ENCODE measurements at places on chromosomes 3 and 15.

DNA sequence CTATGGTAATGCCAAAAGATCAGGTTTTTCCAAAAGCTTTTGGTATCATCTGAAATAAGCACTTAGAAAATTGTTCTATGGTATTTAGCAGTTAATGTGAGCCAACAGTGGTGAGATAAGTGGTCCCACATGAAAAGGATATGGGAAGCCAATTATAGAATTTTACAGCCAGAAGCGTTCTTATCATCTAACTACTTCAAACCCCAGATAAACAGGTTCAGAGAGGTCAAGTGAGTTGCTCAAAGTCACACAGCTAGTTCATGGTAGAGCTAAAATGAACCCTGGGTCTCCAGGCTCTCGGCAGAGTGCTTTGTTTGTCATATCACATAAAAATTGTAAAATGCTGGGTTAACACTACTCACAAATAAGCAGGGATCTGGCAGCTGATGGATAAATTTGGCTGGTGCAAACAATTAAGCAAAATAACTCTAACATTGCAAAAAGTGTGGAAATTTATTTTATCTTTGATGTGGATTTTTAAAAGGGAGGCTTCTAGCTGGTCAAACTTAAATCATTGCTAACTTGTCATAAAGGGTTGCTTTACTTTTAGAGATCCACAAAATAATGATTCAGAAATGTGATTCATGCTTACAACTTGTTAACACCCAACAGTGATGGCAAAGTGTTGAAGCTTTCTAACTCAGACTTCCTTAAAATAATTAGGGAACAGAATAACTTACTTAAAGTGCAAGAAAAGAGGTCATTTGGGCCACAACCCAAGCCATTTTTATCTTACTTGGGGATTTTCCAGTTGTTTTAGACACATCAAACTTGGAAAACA, 202.8 kb upstream of the TBC1D5 start:
- no peak for DNase-seq

GRCh38 chr3:126390751-126391150, 4.0 kb upstream of the CFAP100 start:
- DNase-seq = no peak

- no peak for DNase-seq
These were observed 230.5 kb upstream of the LRTM1 start for GRCh38 chr3:55158345-55158744.

DNA sequence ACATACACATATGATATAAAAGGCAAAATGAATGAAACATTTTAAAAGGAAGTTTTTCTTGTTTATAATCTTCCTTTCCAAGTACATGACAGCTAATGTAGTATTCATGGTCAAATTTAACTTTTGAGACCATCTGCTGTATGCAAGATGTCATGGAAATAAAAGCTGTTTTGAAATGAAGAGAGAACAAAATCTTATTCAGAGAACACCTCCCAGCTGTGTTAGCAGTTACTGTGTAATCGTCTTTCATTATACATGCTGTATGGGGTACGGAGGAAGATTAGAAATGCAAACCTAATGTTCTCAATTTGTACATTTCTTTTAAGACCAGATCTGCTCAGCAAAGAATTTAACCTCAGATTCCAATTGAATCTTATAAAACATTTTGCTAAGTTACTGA, 1182.3 kb downstream of the OTOL1 start:
- DNase-seq = no peak

DNA sequence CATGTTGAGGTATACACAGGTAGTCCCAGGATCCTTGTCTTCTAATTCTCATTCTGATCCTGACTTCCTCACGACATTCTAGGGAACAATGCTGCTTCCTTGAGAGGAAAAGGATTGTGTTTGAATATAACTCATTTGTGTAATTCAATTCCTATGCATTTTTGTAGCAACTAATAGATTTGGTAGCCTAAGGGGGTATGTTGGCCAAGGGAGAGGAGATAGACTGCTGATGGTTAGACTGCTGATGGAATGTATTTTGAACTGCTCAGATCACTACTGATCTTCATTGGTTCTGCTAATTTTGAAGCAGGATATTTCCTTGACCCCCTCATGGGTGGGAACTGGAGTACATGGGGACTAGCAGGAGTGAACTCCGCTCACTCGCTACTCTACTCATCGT, 39.7 kb downstream of the RAD54L2 start:
- DNase-seq = no peak

DNA sequence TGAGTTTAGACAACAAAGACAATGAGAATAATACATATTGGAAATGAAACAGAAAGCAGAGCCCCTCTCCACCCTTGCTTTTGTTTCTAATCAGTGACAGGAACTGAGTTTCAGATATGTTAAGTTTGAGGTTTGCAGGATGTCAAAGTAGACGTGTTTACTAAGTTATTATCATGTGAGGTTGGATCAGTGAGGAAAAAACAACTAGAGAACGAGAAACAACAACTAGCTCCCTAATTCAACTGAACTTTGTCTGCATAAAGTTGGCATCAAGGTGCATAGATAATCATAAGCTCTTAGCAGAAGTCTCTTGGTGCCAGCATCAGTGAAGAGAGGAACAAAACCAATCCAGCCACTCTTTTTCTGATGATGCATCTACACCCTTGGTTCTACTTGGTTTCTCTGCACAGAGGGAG, 491.1 kb upstream of the NR2F2 start:
- DNase-seq = no peak

DNA sequence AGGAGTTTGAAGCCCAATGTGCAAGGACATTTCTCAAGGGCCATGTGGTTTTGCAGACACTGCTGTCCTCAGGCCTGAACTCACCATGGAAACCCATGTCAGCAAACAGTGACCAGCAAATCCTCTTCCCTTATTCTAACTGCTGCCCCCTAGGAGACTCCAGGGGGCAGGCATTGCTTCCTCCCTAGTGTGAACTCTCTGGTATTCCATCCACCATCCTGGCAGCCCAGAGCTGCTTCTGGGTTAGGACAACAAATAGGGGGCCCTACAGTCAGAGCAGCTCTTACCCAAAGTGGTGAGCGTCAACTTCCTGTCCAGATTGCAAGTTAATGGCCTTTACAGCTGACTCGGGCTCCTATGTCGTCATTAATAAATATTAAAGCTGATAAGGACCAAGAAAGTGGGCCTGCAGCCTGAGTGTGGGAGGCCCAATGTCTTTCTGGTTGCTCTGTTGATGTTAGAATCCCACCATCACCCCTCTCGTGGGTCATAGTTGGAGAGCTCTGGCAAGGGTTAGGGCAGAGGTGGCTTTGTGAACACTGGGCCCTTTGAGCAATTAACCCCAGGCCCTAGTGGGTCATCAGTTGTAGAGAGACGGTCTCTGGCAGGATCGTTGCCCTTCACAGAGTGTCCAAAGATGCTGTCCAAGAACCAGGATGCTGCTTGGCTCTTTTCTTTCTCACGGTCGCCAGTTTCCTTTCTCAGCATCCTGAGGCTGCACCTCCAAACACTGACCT, 41.5 kb downstream of the TGM4 start:
- no peak for DNase-seq

Measured in activated naive CD4-positive, alpha-beta T cell (primary cell).